ENCODE measurements at places on chromosomes 1 and 21.
A peak's percentile ranks its signal among the peaks of the same experiment; 100 is the strongest.

DNA sequence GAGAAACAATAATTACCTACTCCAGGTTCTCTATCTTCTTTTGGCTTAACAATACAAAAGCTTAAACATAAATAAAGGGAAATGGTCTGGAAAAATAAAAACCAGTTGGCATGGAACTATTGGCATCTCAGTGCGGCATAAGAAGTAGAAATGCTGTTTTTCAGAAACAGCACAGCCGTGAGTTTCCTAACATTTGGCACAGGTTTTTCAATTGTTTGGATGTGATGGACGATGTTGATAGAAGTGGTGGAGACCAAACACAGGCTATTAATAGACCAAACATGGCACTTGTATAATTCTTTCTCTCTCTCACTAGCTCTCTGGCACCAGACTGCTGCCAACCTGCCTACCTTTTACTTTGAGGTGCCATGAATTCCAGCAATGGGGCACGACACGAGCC, 36.2 kb downstream of the KCNN3 start:
- DNase-seq, result no peak

DNA sequence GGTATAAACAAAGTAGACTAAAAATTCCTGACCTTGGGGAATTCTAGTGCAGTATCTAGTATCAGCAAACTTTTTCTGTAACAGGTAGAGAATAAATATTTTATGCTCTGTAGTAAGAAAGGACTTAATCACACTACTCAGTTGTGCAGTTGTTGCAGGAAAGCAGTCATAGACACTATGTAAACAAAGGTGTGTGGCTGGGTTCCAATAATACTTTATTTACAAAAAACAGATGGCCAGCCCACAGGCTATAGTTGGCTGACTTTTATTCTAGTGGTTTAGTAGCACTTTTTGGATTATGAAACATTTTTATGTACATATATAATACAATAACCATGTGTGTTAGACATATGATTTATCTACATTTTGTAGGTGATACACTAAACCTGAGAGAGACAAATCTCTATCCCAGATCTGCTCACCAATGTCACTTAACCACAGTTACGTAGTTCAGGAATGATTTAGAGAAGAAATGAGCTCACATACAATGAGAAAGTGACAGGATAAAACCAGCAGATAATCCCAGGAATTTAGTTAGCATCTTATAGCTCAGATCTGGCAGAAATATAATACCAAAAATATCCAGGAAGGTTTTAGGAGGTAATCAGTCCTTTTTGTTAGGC, 56.1 kb downstream of the MIER1 start:
- DNase-seq, result no peak

- DNase-seq, result no peak
These were observed 3.1 kb downstream of the BSDC1 start for GRCh38 chr1:32390904-32391870.

GRCh38 chr1:86858524-86859261, 55.2 kb downstream of the SELENOF start:
- DNase-seq, result no peak

- peak; percentile 12 for DNase-seq
These were observed 19.6 kb upstream of the FAM89A start for GRCh38 chr1:231059566-231060193.

GRCh38 chr1:241962153-241962552, 4.6 kb downstream of the BECN2 start:
- no peak for DNase-seq

DNA sequence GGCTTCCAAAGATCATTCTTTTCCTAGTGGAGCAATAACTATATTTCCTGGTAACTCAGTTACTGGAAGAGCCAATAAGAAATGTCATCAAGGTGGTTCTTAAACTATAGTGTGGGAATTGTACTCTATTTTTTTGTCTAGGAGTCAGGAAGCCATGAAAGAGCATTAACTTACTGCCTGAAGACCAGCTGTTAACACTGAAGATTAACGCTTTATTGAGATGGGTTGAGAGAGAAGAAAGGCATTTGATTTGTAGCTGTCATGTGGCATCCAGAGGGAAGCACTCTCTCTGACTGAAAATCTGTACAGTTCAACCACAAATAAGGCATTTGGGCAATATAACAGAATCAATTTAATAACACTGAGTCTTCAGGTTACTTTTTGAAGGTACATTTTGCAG, 76.0 kb downstream of the DNM3 start:
- DNase-seq, result no peak

- no peak for DNase-seq
These were observed 84.8 kb downstream of the KCND3 start for GRCh38 chr1:111904478-111905218.

DNA sequence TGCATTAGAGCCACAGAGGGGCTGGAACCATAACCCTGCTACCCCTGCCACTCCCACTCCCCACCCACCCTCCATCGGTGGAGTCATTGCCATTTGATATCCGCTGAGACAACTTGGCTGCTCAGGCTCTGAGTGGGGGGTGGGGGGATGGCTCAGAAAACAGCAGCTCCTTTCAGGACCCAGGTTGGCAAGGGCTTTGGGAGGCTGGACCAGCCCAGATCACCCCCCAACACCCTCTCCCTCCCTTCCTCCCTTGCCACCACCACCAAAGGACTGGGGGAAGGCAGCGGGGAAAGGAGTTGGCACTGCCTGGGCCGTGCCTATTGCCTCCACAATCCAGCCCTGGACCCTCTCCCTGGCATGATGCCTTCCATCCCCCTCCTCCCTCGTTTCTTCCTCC, 1.7 kb downstream of the KCNJ10 start:
- DNase-seq, result no peak

DNA sequence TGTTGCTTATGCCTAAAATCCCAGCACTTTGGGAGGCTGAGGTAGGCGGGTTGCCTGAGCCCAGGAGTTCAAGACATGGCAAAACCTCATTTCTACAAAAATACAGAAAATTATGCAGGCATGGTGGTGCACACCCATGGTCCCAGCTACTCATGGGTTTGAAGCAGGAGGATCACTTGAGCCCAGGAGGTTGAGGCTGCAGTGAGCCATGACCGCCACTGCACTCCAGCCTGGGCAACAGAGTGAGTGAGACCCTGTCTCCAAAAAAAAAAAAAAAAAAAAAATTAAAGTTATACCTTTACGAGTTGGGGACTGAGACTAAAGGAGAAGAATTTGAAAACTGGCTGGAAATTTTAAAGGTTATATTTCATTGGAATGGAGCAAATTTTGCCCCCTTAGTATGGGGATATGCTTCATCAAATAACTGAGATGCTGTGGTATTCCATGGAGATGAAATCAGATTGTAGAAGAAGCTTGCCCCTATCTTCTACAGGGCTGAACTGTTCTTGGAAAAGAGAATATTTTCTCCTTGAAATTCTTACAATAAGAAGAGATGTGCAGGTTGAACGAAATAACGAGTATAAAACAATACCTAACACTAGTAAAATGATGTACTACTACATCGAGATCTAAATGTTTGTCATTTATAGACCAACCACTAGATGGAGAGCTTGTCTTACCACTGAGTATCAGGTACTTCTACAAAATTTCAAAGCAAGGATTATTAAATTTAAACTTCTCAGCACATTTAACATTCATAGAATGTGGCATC, 34.9 kb upstream of the SCYL3 start:
- DNase-seq, result peak; percentile 56

GRCh38 chr1:112721966-112722524, 6.9 kb upstream of the PPM1J start:
- DNase-seq, result no peak

GRCh38 chr1:71296551-71297134, 215.8 kb upstream of the ZRANB2 start:
- DNase-seq, result peak; percentile 63

GRCh38 chr21:27571706-27572105, 604.8 kb upstream of the ADAMTS5 start:
- peak; percentile 89 for DNase-seq

DNA sequence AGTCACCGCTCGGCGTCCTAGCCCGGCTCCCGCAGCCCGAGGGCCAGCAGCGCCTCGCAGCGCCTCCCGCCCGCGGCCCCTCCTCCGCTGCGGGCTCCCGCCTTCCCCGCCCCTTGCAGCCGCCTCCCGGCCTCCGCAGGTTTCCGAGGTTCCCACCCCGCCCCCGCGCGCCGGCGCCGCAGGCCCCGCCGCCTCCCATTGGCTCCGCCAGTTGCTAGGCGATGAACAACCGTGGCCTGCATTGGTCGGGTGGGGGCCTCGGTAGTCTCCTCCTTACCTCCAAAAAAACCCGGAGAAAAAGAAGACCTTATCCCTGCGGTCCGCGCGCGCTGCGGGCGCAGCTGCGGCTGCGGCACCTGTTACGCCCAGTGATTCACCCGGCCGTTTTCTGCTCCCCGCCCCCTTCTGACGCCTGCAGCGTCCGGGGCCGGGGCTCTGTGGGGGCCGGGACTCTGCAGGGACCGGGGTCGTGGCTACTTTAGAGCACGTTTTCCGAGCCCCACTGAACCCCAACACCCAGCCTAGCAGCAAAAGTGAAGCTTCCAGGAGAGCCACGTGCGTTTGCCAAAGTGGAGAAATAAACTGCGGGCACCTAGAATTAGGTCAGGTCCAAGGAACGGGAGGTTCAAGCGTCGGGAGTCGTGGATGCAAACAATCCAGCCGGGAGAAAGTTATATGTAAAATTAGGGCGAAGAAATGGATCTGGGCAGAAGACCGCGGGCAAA, at the start of gene SSX2IP:
SSX2IP (minus strand) TSS at position 65 of the 725 bp plus-strand sequence. CDS start 19,242 bp downstream, outside the sequence.
- peak; percentile 96 for DNase-seq

DNA sequence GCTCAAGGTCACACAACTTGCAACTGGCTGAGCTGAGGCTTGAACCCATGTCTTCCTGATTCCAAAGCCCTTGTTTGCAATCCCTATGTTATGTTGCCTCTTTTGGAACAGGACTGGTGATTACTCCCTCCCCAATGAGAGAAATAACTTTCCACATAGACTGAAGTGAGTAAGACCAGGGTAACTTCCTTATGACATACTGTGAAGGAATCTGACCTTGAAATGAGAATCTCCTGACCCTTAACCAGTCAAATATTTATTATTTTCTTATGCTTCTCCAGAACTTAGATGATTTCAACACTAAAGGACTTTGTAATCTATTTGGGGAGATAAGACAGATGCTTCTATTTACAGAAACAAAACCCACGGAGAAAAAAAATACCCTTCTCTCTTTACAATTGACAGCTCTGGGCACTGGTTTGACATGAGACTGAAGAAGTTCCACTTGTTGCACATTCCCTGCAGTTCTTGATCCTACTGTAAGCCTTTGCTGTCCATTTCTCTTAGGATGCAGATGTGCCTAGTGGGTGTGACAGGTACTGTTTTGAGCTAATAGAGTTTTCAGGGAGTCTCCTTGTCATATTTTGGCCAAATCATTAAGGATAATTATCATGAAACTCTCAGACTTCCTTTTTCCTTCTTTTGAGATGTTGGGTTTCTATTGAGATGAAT, 3.9 kb upstream of the RPTN start:
- DNase-seq, result peak; percentile 78

DNA sequence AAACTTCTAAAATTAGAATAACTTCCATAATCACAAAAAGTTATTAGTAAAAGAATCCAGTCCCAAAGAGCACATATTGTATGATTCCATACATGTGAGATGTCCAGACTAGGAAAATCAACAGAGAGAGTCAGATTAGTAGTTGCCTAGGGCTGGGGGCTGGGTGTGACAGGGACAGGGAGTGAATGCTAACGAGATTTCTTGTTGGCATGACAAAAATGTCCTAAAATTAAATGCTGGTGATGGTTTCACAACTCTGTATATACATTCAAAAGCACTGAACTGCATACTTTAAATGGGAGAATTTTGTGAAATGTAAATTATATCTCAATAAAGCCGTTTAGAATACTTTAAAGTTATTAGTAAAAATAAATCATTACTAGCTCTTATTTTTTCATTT, 92.2 kb downstream of the SLC44A5 start:
- DNase-seq, result no peak

- DNase-seq, result no peak
These were observed 63.8 kb downstream of the FBXO2 start for GRCh38 chr1:11590395-11590794.

DNA sequence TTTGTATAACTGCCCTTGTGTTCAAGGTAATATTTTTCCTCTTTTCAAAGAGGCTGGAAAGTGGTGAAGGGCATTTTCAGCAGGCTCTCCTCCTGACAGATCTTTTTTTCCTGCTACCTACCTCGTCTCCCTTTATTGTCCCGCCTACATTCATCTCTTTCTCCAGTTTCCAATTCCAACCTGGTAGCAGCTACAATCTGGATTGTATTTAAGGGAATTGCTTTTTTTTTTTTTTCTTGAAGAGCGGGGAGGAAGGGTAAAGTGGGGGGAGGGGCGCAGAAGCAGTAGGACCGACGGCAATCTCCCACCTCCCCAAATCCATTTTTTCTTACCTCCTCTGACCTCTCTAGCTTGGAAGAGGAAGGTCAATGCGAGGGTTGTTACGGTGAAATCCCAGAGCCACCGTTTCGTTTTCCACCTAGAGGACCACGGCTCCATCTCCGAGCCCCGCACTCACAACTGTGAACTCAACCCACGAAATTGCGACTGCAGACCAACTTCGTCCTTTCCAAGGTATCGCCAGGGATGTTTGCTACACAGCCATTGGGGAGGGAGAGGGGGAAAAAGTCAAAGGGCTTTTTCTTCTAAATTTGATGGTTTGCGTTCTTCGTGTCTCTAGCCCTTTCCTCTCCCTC, 464 bp downstream of the COL11A1 start:
- DNase-seq, result no peak

GRCh38 chr1:105485207-105485606, 1571.3 kb upstream of the PRMT6 start:
- peak; percentile 97 for DNase-seq

GRCh38 chr1:54715493-54716298, at the start of gene TTC4:
Gene TTC4, plus strand, starts transcription at chr1:54715861. Its CDS starts 48 bp downstream, at chr1:54715909.
- peak; percentile 78 for DNase-seq

DNA sequence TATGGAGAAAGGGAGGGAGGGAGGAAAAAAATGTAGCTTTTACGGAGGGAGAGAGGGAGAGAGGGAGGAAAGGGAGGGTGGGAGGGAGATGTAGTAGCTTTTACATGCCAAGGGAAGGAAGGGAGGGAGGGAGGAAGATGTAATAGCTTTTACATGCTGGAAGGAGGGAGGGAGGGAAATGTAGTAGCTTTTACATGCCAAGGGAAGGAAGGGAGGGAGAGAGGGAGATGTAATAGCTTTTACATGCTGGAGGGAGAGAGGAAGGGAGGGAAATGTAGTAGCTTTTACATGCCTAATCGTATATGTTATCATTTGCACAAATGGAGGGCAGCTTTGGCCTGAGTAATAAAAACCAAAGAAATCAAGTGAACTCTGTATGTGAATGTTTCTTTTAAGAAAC, 35.6 kb downstream of the EEIG2 start:
- peak; percentile 56 for DNase-seq
